ENCODE measurements at places on chromosomes 3 and 15. TPM values are rescaled to one million over a fixed set of nuclear protein-coding genes. Genes with fewer than 3 reads are reported as not detected.

Gene KCNAB1
- total RNA-seq, result 6.2 TPM

Gene BNC1
- 0.58 TPM for total RNA-seq

Gene CMTM7
- 19.5 TPM for total RNA-seq

Gene SOX14
- total RNA-seq, result not detected

Gene GOLGA6L10
- total RNA-seq, result 1.9 TPM

Gene GOLGA8A
- 124 TPM for total RNA-seq

Gene TUSC7
- total RNA-seq, result not detected

Gene HEG1
- 87.4 TPM for total RNA-seq

Gene ARGFX
- total RNA-seq, result not detected

All from sciatic nerve (tissue), 2 donors.